Muscle of leg (tissue), 16 donors: ENCODE measurements at places on chromosomes 16 and 17. TPM values are rescaled to one million over a fixed set of nuclear protein-coding genes. Genes with fewer than 3 reads are reported as not detected.

The LDHD gene
- 2.3 TPM for total RNA-seq

The NOG gene
- total RNA-seq, result 4.3 TPM

The KRT20 gene
- not detected for total RNA-seq

The TBC1D28 gene
- total RNA-seq, result not detected

The TBC1D3C gene
- total RNA-seq, result not detected

The CENPN gene
- 13.7 TPM for total RNA-seq

The VAT1 gene
- total RNA-seq, result 50.4 TPM

The ATP2A1 gene
- 280 TPM for total RNA-seq

The SLC16A6 gene
- total RNA-seq, result 0.27 TPM

The TAC4 gene
- 0.75 TPM for total RNA-seq

The PPL gene
- total RNA-seq, result 1.1 TPM

The ZNF469 gene
- 4.4 TPM for total RNA-seq

The TRIM47 gene
- total RNA-seq, result 25.9 TPM

The DNASE1L2 gene
- total RNA-seq, result 0.89 TPM

The TP53TG3D gene
- 0.13 TPM for total RNA-seq

The MED13 gene
- 40.6 TPM for total RNA-seq

The GUCY2D gene
- total RNA-seq, result under 0.01 TPM

The ZNF18 gene
- total RNA-seq, result 9.8 TPM

The GALNS gene
- 9.8 TPM for total RNA-seq

The MT1H gene
- 0.40 TPM for total RNA-seq

The SLFN5 gene
- total RNA-seq, result 8.9 TPM

The SPNS2 gene
- total RNA-seq, result 5.0 TPM

The CNGB1 gene
- total RNA-seq, result 0.04 TPM

The ST6GALNAC2 gene
- total RNA-seq, result 1.5 TPM

The ANKFN1 gene
- 0.13 TPM for total RNA-seq

The RNU2-1 gene
- not detected for total RNA-seq

The MPV17L gene
- 4.3 TPM for total RNA-seq

The CRHR1 gene
- 0.09 TPM for total RNA-seq

The DNAI2 gene
- 0.09 TPM for total RNA-seq

The SLC35G6 gene
- total RNA-seq, result not detected

The TBC1D3B gene
- total RNA-seq, result 4.4 TPM

The ACBD4 gene
- 4.1 TPM for total RNA-seq

The NEUROD2 gene
- total RNA-seq, result not detected

The NPIPA2 gene
- 0.31 TPM for total RNA-seq
